ENCODE measurements at places on chromosomes 2 and 18. TPM values are rescaled to one million over a fixed set of nuclear protein-coding genes. Genes with fewer than 3 reads are reported as not detected.

CCBE1 gene
- 0.97 TPM for total RNA-seq

SNTG2 gene
- total RNA-seq: 1.5 TPM

LYG2 gene
- total RNA-seq: not detected

C1QL2 gene
- 0.49 TPM for total RNA-seq

FSHR gene
- total RNA-seq: not detected

CD8A gene
- 0.11 TPM for total RNA-seq

GRCh38 chr18:32156855-32157254, 33.0 kb upstream of the MEP1B start:
- ATAC-seq: no peak

DNA sequence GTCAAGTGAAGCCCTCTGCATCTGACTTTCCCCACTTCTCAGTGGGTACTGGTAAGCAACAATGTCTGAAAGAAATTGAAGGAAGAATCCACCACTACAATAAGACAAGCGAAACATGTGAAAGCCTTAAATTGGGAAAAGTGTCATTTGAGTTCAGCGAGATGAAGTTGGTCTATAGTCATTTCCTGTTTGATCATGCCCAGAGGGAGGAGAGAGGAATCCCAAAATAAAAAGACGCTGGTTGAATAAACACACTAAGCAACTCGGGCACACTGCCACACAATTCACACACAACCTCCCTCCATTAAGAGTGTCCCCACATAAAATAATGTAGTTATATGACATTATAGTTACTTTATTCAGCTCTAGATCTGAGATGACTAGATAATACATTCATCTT, 166.1 kb downstream of the CBLN2 start:
- no peak for ATAC-seq

DNA sequence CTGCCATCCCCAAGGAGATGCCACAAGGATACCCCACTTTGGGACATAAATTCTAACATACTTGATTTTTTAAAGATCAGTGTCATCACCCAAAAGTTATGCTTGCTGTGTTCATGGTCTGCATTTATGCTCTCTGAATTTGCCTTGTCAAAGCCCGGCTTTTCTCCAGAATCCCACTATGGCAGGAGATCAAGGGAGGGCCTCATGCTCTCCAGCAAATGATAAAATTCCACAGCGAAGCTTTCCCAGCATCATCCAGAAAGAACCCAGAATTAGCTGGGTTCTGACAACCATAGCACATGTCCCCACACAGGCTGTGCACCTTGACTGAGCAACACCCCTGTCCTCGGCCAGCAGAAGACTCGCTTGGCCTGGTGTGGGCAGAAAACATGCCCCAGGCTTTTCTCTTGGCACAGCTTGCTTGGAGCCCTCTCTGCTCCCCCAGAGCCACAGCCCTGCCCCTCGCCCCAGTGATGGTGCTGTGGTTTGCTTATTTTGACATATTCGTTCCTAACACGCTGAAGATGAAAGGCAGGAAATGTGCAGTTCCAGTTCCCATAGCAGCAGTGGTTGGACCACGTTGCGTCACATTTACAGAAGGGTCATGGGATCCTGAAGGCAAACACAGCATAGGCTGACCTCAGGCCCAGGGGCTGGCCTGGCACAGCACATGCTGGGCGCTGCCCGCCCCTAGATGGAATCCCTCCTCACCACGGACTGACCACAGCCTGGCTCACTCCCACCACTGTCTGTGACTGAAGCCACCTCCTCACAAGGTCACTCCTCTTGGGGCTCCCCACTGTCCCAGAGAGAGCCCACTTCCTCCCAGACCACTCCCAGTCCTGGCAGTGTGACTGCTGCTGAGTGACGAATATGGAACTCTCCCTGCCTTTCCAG, 14.1 kb upstream of the CHRNA1 start:
- ATAC-seq: peak; percentile 58

- ATAC-seq: peak; percentile 98
Observed at GRCh38 chr2:69724540-69725159, 17.3 kb upstream of the ANXA4 start.

- no peak for ATAC-seq
Observed at GRCh38 chr2:164725542-164725941, 104.3 kb upstream of the GRB14 start.

DNA sequence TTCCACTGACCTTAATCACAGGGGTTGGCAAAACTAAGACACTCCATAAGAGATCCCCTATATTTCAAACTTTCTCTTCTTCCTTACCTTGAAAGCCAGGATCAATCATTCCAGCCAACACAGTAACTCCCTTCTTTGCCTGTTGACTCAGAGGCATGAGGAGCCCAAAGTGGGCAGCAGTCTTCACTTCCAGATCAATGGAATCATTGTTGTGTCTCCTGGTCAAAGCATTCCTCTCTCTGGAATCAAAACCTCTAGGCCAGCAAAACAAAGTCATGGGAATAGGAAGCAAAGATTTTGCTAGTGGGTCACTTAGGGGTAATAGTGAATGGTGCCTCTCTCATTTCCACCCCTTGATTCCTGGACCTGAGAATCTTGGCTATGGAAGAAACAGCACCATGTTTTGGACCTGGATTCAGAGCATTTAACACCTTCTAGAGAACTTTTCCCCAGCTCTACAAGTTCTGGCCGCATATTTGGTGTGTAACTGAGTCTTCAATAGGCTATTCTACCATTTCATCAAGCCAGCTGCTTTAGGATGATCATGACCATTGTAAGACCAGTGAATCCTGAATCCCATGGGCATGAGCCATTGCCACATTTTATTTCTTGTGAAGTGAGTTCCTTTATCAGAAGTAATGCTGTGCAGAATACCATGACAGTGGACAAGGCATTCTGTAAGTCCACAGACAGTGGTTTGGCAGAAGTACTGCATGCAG, 65.7 kb upstream of the SERPINE2 start:
- no peak for ATAC-seq

- peak; percentile 23 for ATAC-seq
Observed at GRCh38 chr2:240819126-240819857, 727 bp downstream of the KIF1A start.

- ATAC-seq: no peak
Observed at GRCh38 chr2:179435000-179435399, 170.4 kb upstream of the SESTD1 start.

- ATAC-seq: no peak
Observed at GRCh38 chr18:33804258-33804657, 226.2 kb downstream of the ASXL3 start.

DNA sequence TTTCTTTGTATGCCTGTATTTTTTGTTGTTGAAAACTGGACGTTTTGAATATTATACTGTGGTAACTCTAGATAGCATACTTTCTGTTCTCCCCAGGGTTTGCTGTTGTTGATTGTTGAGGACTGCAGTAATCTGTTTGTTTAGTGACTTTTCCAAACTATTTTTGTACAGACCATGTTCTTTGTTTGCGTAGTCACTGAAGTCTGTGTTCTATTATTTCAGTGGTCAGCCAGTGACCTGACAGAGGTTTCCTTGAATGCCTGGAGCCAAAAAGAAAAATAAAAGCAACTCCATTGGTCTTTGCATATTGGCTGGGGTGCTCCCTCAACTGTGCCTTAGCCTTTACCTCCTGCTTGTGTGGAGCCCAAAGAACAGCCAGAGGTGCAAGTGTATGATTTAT, 42.7 kb upstream of the PHLPP1 start:
- ATAC-seq: no peak

- ATAC-seq: peak; percentile 24
Observed at GRCh38 chr2:174180165-174180724, 68.1 kb downstream of the OLA1 start.

- ATAC-seq: no peak
Observed at GRCh38 chr2:115165529-115166109, 723.2 kb downstream of the DPP10 start.
